ENCODE measurements at places on chromosomes 7 and 10.

DNA sequence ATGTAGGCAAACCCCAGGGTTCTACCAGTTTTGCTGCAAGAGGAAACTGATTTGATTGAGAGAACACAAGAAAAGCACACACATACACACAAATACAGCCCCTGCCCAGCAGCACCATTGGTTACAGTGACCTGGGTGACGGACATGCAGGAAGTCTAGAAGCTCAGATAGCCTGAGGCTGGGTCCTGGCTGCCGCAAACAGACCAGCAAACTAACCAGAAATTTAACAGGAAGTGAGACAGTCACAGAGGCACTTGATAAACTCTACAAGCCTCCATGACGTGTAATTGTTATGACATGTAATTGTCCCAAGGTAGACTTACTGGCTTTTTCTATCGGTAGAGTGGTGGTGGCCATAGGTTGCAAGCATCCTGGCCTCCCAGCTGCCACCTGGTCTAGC is 58.9 kb downstream of the PRKAR2B start:
- no peak for DNase-seq

GRCh38 chr10:43238462-43238861 is 28.4 kb downstream of the RASGEF1A start:
- DNase-seq: no peak

DNA sequence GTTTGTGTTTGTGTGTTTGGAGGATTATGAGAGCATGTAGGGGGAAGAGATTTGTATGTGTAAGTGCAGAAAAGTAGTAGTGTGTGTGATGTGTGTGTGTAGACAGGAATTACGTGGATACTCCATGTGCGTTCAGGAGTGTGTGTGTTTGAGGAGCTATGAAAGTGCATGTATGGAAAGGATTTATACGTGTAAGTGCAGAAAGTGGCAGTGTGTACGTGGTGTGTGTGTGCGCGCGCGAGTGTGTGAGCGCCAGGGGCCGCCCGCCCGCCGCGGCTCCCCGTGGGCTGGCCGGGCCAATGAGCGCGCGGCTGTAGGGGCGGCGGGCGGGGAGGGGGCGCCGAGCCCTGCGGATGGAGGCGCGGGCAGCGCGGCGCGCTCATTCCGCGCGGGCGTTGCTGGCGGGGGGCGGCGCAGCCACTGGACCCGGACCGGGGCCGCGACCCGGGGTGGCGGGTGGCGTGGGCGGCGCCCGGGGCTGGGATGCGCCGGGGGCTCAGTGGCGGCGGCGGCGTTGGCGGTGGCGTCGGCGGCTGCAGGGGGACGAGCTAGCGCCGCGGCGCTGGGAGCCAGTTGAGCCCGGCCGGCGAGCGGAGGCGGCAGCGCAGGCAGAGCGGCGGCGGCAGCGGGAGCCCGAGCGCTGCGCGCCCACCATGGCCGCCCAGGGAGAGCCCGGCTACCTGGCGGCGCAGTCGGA is at the start of gene BICC1:
Gene BICC1 (plus strand): TSS at position 382 of the 697 bp plus-strand sequence. CDS start 272 bp downstream, at position 654.
- no peak for DNase-seq

DNA sequence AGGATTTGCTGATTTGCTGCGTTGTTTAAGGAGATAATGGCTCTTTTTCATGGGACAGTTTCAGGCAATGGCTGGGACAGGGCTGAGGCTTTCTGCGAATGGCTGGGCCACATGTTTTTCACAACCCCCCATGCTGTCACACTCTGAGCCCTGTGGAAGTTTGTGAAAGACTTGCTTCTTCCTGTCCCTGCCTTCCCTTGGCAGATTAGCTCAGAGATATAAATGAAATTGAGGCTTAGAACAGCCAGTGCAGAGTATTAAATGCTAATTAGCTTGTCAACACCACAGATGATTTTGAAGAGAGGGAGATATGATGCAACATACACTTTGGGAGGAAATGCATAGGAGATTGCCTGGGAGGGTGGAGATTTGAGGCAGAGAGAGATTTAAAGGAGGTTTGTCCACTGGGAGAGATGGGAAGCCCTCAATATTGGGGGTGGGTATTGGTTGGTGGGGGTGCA is 232.0 kb downstream of the SH2D4B start:
- DNase-seq: no peak

DNA sequence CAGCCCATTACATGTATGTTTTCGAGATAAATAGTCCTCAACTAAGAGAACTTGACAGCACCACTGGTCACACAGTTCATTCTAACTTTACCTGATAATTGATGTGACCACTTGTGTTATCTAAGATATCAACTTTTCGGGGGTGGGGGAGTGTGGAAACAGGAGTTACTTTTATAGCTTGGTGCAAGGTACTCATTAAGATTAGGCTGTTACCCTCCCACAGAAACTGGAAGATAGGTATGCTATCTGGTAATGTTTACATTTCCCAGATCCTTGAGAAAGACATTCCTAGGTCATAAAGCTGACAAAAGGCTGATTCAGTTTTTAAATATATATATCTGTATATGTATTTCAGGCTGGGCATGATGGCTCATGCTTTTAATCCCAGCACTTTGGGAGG is 11.1 kb downstream of the ERVW-1 start:
- DNase-seq: no peak

DNA sequence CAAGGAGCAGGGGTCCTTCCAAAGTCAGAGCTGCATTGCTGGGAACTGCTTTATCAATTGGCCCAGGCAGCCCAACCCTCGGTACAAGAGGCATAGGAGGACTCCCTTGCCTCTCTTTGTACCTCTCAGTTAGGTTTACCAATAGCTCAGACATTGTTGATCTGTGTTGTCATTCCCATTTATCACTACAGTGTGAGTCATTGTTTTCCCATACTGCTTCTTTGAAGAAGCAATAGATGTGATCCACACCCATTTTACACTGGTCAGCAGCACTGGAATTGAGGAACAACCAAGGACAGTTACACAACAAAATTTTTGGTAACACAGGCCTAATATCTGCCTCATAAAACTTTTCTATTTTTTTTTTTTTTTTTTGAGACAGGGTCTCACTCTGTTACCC is 307.2 kb downstream of the SNX13 start:
- no peak for DNase-seq

DNA sequence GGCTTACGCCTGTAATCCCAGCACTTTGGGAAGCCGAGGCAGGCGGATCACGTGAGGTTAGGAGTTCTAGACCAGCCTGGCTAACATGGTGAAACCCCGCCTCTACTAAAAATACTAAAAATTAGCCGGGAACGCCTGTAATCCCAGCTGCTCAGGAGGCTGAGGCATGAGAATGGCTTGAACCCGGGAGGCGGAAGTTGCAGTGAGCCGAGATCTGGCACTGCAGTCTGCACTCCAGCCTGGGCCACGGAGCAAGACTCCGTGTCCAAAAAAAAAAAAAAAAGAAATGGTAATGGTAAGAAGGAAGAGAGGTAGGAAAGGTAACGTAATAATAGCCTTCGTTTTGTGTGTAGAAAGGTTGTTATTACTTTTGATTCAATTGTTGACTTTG is 1.2 kb downstream of the HSPA14 start:
- DNase-seq: no peak

GRCh38 chr7:74061840-74062539 is 21.6 kb upstream of the LIMK1 start:
- peak; percentile 71 for DNase-seq

DNA sequence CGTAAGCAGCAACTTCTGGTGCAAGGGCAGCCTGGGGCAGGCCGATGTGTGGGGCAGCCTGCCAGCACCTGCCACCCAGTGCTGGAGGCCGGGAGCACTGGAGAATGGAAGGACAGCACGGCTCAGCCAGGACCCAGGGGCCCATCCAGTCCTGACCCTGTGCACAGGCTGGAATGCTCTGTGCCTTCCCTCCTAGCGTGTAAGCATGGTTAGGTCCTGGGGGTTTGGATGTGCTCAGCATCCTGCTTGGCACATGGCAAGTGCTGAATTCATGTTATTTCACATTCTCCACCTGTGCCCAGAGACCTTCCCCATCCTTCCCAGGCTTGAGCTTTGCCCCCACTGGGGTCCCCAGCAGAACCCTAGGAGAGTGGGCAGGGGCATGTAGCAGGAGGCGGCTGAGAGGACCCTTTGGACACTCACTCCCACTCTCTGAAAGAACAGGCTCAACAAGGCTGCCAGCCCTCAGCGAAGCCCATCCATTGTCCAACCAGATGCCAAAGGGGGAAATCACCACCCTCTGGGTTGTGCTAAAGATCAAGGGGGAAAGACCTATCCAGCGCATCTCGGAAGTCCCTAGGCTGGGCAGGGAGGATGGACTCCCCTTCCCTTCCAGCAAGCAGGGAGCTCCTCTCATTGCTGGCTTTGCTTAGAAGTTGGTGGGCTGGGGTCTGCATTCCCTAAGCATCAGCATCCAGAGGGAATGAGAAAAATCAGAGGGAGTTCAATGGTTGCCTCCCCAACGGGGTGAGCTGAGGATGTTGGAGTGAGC is 29.7 kb downstream of the ANXA8 start:
- DNase-seq: no peak

DNA sequence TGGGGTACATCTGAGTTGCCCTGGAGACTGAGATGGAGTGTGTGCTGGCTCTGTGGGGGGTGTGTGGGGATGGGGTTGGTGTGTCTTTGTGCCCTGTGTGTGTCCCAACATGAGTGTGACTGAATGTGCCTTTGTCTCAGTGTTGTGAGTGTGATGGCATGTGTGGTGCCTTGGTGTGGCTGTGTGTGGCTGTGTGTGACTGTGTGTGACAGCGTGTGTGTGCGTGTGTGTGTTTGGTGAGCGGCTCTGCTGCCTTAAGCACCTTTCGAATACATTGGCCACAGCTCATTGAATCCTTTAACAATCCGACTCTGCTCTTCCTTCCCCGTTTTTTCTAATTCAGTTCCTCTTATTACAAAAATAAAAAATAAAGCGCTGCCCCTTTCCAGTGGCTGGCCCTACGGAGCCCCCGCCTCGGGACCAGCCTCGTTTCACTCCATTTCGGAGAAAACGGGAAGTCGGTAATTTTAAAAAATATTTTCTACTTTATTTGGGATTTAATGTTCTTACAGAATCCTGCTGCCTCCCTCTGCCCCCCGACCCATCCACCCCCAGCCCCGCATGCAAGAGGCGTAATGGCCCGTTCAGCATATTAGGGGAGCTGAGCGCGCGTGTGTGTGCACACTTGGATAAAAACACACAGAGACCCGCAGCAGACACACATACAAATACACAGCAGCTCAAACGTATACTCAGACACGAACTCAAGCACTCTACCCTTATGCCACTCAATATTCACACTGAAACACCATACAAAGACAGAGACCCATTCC is 35.5 kb downstream of the HIF1AN start:
- DNase-seq: no peak

GRCh38 chr7:19390795-19391194 is 245.6 kb upstream of the FERD3L start:
- no peak for DNase-seq

DNA sequence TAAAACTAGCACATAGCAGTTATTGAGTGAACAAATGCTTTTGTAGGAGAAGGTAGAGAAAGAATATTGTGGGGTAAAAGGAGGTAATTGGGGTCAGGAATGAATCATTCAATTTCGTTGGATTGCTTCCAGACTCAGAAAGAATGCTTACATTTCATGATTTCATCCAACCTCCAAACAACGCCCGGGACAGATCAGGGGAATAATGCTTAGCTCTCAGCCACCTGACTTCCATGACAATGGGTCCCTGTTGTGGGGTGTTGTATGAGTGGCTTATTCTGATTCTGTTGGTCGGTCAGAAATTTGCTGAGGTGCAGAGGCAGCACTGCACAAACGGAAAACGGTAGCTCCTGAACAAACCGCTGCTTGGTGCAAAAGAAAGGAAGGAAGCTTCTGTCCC is 24.0 kb upstream of the INPP5F start:
- DNase-seq: no peak

GRCh38 chr7:4655311-4655710 is 26.8 kb upstream of the FOXK1 start:
- no peak for DNase-seq

DNA sequence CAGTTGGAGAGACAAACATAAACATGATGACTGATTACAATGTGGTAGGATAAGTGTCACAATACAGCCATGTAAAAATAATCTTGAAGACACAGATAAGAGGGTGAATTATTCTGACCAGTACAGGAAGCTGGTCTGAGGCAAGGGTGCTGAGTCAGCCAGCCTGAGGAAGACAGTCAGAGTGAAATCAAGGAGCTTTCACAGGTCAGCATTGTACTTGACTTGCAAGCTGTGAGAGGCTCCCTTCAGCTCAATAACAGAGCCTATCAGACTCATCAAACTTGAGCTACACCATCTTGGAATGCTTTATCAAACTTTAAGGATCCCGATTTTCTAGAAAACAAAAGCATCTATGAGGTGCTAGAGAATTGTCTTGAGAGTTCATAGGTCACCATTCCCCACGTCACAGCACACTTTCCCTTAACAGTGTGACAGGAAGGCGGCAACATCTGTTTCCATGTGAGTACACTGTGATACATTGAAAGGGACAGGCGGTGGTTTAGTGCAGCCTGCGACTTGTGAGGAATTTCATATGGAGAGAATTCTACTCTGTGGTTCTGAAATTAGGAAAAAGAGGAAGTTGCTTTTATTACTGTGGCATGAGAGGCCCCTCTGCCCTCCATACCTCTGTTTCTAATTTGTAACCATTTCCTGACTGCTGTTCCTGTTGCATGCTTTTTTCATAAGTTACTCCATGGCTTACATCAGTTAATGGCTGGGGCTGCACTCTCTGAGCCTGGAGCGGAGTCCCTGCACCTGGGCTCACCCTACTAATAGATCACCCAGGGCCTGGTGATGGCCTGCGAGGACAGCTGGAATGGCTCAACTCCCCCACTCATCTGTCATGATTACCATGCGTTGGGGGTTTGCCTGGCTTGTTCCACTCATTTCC is 417.1 kb downstream of the SUGCT start:
- DNase-seq: no peak

- no peak for DNase-seq
Measured at GRCh38 chr10:89217057-89217990, 10.2 kb upstream of the CH25H start.

DNA sequence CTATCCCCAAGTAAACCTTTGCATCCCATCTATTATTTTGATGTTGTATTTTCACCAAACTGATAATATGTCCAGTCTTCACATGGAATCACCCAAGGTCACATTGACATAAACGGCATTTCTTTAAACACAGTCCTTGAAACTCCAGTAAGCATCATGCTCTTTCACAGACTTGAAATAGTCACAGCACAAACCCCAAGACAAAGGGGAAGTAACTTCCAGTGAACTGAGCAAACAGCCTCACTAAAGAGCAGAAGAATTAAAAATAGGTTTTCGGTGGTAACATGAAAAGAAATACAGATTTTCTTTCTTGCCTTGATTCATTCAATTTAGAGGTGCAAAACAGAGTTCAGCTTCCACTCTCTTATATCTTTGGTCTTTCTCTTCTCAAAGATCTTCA is 253.7 kb downstream of the SFMBT2 start:
- DNase-seq: no peak

- DNase-seq: no peak
Measured at GRCh38 chr7:42945821-42946626, 13.8 kb downstream of the MRPL32 start.

- no peak for DNase-seq
Measured at GRCh38 chr7:71106226-71106625, 25.7 kb upstream of the GALNT17 start.

GRCh38 chr10:119853574-119853973 is 19.1 kb downstream of the MCMBP start:
- no peak for DNase-seq

GRCh38 chr10:95408148-95408960 is 117.6 kb upstream of the PDLIM1 start:
- no peak for DNase-seq

GRCh38 chr10:104640339-104641186 is 527 bp upstream of the SORCS3 start:
- DNase-seq: no peak
